Stimulated activated CD4-positive, alpha-beta T cell treated with anti-CD3 and anti-CD28 coated beads, Interleukin-15, amount 100 ng/mL, for 24 hours (primary cell): ENCODE measurements at places on chromosomes 4 and X.

DNA sequence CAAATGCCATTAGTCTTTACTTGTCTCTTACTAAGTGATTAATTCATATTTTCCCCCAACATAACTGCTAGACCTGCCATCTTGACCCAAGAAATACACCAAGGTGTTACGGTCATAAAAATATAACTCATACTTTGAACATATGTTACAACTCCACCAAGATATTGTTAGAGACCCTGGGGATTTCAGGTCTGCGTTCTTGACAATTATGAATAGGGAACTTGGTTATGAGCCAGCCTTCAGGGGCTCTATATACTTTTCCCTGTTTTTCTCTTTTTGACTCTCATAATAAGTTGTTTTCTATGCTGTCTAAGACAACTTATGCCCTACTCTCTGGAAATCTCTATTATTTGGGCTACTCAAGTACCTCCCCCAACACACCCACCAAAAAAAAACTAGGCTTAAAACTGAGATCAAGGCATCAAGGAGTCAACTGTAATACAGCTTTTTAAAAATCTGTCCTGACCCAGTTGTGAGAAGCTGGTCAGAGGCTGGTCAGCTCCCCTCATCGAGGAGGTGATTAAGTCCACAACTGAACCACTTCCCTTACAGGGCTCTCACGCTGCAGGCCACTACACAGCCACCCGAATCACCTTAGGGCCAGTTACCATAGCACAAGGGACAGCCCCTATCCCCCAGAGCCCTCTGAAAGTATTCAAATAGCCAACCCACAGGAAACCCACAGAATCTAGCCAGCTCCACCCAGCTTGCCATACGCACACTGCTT is 10.5 kb upstream of the TLR3 start:
- DNase-seq: no peak

- no peak for DNase-seq
Measured at GRCh38 chr4:120009731-120010130, 56.9 kb downstream of the MAD2L1 start.

- DNase-seq: no peak
Measured at GRCh38 chr4:66927937-66928336, 617.4 kb downstream of the CENPC start.

- DNase-seq: no peak
Measured at GRCh38 chr4:101183221-101183620, 164.1 kb downstream of the PPP3CA start.

GRCh38 chr4:125344198-125344597 is 29.4 kb downstream of the FAT4 start:
- no peak for DNase-seq

DNA sequence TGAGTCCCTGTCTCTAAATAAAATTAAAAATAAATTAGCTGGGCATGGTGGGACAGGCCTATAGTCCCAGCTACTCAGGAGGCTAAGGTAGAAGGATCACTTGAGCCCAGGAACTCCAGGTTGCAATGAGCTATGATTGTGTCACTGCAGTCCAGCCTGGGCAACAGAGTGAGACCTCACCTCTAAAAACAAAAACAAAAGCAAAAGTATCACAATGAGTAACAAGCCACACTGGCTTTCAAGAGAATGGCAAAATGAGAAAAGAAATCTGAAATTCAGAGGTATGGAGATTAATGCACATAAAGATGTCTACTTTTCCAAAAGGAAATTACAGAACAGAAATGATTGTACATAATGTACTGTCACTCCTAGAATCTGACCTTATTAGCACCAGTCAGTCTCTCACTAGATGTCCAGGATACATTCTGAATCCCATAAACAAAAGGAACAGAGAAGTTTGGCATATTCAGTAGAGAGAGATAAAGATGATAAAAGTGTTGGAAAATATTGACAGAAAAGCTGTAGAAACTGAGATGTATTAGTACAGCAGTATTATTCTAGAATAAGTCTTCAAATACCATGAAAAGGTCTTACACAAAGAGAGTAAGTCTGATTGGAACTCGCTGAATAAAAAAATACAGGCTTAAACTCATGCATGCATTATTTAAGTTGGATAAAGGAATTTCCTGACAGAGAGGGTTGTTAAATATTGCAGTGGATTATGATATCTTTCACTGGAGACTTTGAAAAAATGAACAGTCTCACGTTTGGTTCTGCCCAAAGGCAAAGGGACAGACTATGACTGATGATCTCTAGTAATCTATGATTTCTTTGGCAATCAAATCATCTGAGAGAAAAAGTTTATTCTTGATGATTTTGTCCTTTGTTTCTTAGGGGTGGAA is 102.5 kb downstream of the SH3RF1 start:
- DNase-seq: no peak

- DNase-seq: no peak
Measured at GRCh38 chr4:3372933-3373465, 68.8 kb upstream of the HGFAC start.

GRCh38 chr4:3515646-3516045 is 16.6 kb downstream of the LRPAP1 start:
- no peak for DNase-seq

DNA sequence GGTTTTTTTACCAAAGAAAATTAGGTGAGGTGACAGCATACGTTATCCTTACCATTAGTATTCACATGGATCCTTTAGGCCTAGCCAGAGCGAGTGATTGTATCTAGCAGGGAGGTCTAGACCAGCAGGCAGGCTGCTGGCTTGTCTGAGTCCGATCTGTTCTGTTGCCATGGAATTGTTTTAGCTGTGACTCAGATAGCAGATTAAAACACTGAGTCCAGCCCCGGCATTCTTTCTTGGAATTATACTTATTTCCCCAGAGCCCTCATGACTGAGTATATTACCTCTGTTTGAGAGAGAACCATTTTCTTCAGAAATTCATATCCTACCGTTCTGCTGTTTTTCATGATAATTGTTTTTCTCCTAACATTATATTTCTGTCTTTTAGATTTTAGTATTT is 37.4 kb downstream of the OCRL start:
- DNase-seq: no peak

GRCh38 chrX:149312988-149313387 is 192.1 kb downstream of the IDS start:
- no peak for DNase-seq

DNA sequence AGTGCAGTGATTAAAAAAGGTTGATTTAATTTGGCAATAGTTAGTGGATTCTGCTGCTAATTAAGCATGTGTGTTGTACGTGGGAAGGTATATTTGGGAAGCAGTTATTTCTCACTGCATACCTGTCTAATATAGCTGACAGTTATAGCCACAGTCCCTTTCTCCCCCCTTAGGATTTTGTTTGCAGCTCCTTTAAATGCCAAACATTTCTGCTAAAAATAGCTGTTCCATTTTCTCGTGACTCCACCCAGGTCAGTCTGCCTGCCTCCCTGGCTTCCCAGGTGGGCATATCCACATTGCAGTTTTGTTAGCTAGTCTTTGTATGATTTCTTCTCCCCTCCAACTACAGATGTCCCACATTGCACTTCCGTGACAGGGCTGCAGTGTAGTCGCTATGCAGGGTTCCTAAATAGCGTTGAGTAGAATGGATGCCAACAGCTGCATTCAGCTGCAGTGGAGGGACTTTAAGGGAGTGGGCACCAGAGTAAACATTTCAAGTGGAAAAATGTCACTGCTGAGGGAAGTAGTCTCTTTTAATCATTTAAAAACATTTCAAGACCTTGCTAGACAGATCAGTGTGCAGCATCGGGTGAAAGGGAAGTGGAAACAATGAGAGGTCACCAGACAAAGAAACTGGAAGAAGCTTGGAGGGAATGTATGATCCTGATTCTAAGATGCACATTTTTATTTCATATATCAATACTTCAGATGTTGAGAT is 326.3 kb downstream of the RAPGEF2 start:
- DNase-seq: no peak

- no peak for DNase-seq
Measured at GRCh38 chr4:143599827-143600226, 86.3 kb downstream of the SMARCA5 start.

DNA sequence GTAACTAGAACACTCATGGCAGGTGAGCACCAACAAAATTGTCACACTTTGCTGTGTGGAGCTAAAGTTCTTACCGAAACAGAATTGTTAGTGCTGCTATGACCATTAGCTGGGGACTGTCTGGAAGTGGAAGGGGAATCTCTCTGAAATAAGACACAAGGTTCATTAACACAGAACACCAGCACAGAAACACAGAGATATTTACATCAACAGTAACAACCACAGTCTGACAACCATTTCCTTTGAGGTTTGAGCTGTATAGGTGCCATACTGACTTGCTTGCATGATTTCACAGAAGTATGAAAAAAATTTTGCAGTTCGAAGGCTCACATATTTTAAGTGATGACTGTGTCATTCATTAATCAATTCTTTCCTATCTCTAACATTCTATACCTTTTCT is 109.8 kb downstream of the NYX start:
- no peak for DNase-seq

- DNase-seq: no peak
Measured at GRCh38 chr4:949656-950055, 17.4 kb downstream of the TMEM175 start.

DNA sequence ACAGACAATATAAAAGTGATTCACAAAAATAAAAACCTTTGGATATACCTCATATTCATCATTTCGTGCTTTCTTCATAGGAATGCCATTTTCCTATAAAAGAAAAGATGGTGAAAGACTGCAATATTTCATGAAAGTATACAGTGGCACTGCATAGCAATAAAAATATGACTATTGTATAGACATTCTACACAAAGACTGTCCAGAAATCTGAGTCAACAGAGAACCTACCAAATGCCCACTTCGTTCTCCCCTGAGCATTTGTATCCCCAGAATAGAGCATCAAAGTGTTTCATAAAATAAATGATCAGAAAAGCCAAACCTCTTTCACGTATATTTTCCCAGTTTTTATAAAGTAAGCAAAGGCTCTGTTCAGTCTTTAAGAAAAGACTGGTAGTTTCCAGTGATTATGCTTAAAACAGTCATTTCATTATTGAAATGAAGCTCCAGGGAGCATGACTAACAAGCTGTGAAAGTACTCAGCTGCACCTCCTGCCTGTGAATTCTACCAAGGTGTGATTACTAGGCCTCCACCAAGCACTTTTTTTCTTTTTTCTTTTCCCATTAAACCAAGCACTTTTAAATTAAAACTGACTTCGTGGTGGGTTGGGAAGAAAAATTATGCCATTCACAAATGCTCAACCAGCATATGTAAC is 20.2 kb downstream of the PPA2 start:
- DNase-seq: peak; percentile 42

DNA sequence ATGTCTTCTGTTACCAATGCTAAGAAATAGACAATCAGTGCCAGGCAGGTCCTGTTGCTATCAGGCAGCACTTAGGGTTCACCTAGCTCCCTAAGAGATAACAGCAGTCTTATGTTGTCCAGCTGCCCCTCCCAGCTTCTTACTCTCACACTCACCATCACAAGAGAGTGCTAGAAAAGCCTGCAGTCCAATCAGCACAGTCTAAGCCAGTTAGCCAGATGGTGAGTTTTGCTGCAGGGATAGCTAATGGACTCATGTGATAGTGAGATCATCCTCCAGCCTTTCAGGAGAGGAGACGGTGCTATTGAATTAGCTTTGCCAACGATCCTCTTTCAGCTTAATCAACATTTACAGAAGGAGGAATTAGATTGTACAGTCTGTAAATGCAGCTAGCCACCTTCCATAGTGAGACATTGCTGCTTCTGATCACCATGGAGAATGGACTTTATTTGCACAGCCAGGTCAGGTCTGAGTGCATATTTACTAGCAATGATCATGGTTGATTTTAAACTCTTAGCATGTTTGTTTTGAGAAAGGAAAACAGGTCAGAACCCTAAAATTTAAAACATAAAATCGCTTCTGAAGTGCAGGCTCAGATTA is 438.3 kb downstream of the CENPC start:
- DNase-seq: no peak

DNA sequence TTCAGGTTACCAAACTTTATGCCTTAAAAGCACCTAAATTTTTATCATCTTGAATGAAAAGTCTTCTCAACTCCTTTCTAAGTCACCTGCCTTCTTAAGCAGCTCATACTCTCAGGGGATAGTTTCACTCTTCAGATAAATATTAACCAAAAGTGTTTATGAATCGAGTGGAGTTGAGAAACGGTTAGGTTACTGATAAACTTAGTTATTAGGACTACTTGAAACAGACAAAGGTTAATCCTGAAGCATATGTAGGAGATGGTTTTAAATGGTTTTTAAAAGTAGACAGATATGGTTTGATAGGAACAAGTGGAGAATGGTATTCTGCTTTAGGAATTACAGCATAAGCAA is 32.8 kb downstream of the CLDN22 start:
- no peak for DNase-seq

DNA sequence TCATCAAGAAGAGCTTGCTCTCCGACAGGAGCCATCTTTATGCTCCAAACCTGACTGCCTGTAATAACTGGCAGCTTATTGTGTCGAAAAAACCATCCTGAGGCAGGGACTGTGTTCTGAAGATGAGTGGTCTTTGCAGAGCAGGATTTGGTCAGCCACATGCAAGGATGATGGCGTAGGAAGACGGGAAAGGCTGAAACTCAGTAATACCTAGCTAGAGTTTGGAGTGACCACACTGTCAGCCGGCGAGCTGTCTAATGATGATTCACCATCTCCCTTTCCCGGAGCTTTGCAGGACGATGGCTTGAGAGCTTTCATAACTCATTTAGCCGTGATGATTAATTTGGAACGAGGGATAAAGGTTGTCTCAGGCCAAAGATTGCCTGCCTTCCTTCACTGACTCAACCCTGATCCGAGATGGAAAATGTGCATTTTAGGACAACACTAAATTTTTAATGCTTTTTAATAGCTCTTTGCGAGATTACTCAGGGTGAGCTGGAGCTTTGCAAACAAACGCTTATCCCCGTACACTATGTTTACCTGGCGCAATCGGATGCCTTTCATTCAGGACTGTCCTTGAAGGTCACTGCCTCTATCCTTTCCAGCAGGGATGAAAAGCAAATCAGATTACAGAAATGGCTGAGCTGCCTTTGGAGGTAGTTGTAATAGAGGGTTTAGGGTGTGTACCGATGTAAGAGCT is 288.5 kb downstream of the ASMT start:
- DNase-seq: no peak

GRCh38 chr4:89558147-89558546 is 250.5 kb upstream of the GPRIN3 start:
- no peak for DNase-seq

GRCh38 chrX:152528193-152528592 is 77.1 kb upstream of the GABRA3 start:
- DNase-seq: no peak

DNA sequence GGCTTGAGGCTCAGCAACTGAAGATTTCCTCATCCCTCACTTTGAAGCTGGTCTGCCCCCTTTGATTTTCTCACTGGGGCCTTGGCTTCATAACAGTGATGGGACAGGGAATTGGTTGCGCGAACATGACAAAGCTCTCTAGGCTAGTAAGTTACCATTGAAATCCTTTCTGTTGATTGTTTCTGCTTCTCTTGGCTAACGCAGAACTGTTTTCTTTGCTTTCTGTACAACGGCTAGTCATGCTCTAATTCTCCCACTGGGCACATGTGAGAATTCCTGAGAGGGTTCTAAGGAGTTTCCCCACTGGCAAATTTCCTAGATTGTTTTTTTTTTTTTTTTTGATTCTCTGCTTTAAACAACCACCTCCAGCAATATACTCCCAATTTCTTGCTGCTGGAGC is 738.6 kb downstream of the PCDH7 start:
- DNase-seq: no peak

- no peak for DNase-seq
Measured at GRCh38 chr4:8893624-8894423, 22.2 kb upstream of the HMX1 start.

GRCh38 chrX:7746856-7747255 is 96.1 kb upstream of the VCX start:
- no peak for DNase-seq
